Right atrium auricular region (tissue), 2 donors: ENCODE measurements at places on chromosomes 1 and 21.
A peak's percentile ranks its signal among the peaks of the same experiment; 100 is the strongest.

DNA sequence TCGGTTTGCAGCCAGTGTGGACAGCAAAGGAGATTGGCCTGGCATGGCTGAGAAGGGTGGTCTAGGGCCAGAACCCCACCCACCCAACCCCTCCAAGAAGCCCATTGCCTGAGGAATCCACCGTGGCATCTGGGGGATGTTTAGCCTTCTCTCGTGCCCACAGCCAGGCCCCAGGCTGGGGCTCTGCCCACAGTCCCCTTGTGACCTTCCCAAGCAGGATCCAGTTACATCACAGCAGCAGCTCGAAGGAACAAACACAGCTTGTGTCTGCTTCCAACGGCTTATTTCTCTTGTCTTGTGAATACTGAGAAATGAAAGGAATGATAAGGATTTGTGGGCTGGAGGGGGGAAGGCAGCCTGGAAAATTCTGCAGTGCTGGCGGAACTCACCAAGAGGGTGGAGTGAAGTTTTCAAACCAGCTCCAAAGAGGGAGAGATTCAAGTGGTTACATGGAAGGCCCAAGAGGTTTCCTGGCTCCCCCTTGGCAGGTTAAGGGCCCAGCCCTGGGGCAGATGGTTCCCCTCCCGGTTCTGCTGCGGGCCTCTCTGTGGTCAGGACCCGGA, 61.6 kb downstream of the DHRS3 start:
- peak; percentile 84 for DNase-seq

DNA sequence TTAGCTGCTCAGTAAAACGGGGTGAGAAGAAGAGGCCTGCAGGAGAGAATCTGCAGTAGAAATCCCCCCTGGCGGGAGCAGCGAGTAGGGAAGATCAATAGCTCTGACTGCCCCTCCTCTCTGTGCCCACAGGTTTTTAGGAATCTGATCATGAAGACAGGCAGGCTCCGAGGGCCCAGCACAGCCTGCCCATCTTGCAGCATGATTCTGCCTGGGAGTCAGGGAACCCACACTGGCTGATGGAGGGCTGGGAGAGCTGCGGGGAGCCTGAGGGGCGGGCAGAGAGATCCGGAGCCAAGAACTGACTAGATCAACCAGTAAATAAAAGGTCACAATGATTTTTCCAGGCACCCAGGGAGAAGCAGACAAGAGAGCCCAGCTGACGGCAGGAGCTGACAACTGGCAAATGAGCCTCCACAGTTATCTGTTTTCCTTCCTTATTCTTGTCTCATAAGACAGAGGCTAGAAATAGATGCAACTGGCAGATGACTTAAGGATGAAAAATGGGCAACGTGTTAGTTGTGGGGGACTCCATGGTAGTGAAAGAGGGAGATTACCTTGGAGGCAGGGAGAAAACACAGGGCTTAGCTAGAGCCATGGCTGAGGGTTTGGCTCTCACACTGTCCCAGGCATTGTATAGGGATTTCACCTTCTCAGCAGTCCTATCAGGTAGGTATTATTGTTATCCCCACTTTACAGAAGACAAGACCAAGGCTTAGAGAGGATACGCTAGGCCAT, 116.2 kb downstream of the PLXNA2 start:
- DNase-seq, result no peak

DNA sequence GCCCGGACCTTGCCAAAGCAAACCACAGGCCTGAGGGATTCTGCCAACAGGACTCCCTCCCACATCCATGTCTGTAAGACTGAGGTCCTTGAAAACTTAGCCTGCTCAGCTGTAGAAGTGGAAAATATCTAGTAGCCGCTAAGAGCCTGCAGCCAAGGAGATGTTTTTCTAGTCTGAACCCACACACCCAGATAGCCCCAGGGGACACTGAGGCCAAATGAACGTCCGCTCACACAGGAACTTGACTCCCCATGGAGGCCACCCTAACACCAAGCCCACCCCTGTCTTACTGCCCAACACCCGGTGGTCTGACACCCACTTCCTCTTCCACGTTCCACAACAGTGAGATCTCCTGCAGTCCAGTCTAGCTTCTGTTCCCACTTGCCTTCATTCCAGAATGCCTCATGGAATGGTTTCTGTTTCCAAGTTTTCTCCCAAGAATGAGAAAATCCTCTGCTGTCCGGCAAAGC, 174.8 kb downstream of the PLPP3 start:
- DNase-seq, result no peak

- DNase-seq, result no peak
Measured at GRCh38 chr1:54850737-54851136, 36.3 kb downstream of the DHCR24 start.

DNA sequence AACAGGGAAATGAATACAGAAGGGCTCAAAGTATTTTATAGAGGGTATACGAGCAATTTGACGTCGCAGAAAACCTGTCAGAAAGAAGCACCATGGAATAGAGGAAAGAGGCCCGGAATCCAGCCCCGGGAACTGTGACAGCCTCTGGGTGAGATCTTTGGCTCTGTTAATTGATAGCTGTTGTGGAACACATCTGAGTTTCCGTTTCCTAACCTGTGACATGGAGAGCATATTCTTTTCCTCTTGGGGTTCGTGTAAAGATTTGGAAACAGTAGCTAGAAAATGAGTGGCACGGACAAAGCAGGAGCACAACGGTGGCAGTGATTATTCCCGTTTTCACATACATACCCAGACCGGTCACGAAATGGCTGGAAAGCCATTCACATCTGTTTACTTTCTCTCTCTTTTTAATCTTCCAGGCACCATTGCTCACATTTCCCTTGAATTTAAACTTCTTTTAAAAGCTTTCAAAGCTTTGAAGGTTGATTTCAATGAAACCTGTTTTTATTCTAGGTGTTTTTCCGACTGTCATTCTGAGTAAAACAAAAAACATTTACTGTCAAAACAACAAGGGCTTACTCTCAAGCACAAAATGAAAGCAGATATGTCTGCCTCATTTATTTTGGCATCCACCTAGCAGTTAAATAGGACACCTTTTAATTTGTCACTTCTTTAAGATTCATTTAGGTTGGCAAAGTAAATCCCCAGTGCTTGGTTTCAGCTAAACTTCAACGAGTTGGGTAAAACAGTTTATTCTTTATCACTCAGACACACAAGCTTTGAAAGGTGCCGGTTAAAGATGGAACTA, 26.7 kb upstream of the C8B start:
- DNase-seq, result no peak

DNA sequence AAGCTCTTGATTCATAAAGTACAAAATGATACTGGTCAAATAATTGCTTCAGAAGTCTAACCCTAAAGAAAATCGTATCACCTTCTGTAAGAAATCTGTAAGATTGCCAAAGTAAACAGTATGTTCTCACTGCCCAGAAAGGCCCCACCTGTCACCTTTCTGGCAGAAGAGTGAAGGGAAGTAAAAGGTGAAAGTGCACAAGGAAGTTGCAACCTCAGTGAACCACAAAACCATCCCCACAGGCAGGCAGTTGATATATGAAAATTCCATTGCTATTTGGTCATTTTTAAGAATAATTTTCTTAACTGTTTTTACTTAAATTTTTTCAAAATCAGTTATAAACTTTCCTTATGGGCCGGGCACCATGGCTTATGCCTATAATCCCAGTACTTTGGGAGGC, 48.5 kb upstream of the FBXO28 start:
- DNase-seq, result no peak

DNA sequence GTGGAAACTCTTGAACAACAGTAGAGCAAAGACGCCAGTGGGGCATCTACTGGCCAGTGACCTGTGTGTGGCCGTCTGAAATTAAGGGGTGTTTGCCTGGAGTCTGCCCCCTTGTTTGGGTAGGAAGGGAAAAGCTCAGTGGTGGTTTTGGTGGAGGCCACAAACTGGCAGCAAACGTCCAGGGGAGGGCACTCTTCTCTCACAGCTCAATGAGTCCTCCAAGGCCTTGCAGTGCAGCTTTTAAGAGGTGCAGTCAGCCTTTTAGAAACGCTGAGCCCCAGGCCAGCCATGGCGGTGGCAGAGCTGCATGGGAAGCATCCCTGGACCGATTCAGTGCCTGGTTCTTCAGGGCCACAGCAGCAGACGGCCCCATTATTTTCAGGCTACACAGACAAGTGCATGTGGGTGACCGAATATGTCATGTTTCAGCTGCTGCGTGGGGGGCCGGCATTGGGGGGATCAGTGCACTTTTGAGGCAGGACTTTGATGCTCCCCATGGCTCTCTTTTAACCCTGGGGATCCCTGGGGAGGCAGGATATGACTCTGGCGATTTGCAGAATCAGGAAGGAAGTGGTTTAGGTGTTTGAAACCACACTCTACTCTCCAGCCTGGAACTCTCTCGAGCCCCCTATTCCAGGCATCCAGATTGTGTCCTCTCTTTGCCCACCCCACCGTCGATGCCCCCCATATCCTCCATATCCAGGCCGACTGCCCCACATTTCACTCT, 414.0 kb downstream of the PRDM2 start:
- DNase-seq, result peak; percentile 62

- no peak for DNase-seq
Measured at GRCh38 chr1:89996450-89997110, 1.7 kb downstream of the ZNF326 start.

DNA sequence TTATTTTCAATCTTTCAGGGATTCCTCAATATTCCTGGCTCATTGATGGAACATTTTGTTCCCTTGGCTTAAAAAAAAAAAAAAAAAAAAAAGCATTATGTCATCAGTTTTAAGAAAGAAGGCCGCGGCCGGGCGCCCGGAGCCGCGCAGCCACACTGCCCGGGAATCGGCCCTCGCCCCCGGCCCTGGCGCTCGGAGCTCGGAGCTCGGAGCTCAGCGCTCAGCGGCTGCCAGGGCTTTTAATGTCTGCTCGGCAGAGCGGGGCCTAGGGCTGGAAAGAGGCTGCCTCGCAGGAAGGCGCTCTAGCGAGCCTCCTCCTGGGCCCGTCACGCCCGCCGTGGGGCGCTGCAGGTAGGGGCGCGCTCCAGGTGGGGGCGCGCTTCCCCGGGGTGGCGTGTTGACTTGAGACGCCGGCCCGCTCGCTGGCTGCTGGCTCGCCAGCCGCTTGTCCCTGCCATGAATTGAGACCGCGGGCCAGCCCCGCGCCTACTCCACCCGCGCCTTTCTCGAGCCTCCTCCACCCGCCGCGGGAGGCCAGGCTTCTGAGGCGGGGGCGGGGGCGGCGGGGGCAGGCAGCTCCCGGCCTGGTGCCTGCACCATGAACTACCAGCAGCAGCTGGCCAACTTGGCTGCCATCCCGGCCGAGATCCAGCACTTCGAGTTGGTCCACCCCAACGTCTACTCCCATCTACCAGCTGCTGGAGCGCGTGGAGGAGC, 5.4 kb upstream of the TDRD5 start:
- DNase-seq, result no peak

GRCh38 chr1:246301553-246302250, 205.4 kb downstream of the SMYD3 start:
- DNase-seq, result no peak

DNA sequence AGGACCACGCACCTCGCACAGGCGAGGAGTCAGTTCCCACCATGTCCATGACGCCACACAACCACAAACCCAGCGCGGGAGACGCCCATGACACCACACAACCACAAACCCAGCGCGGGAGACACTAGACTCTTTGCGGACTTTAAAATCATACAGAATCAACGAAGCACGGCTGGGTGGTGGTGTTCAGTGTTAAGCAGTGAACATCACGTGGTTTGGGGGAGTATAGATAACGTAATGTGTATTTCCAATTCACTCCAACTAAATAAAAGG, 19.2 kb downstream of the PTTG1IP start:
- no peak for DNase-seq

DNA sequence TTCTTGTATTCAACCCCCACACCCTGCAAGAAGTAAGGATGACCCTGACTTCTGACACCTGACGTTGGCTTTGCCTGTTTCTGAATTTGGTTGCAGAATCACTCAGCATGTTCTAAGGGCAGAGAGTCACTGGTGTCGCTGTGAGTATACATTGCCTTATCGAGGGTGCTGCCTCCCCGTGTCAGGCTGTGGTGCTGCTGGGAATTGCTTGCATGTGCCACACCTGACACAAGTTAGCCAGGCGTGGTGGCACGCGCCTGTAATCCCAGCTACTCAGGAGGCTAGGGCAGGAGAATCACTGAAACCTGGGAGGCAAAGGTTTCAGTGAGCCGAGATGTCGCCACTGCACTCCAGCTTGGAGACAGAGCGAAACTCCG, 45.9 kb downstream of the WDR4 start:
- DNase-seq, result no peak

DNA sequence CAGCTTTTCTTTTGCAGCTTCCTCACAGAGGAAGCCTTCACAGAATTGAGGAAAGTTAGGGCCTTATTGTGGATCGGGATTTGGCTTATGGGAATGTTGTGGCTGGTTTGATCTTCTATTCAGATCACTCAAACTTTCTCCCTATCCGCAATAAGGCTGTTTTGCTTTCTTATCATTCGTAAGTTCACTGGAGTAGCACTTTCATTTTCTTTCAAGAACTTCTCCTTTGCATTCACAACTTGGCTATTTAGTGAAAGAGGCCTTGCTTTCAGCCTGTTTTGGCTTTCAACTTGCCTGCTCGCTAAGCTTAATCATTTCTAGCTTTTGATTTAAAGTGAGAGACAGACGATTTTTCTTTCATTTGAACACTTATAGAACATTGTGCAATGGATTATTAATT, 181.9 kb upstream of the B3GALT2 start:
- no peak for DNase-seq

- DNase-seq, result no peak
Measured at GRCh38 chr1:229226796-229227195, 44.1 kb upstream of the RAB4A start.

GRCh38 chr1:213381572-213382084, 330.6 kb downstream of the RPS6KC1 start:
- no peak for DNase-seq
